IMR-90 (cell line): ENCODE measurements at places on chromosomes 12 and 14. TPM values are rescaled to one million over a fixed set of nuclear protein-coding genes. Genes with fewer than 3 reads are reported as not detected.

TGM1 gene
- 0.56 and 0.72 TPM in 2 replicates for total RNA-seq

KIF26A gene
- total RNA-seq: not detected in 2 replicates

P2RX2 gene
- total RNA-seq: not detected in 2 replicates

EPYC gene
- total RNA-seq: not detected in 2 replicates

TAS2R42 gene
- not detected in 2 replicates for total RNA-seq

C12orf50 gene
- not detected in 2 replicates for total RNA-seq

RERGL gene
- total RNA-seq: not detected in 2 replicates

MYO1A gene
- under 0.01 TPM in 1 of 2 replicates, not detected in the other for total RNA-seq

SRRM4 gene
- not detected in 2 replicates for total RNA-seq

MDGA2 gene
- total RNA-seq: not detected in 2 replicates

TAS2R14 gene
- 2.0 and 3.9 TPM in 2 replicates for total RNA-seq

ANKRD33 gene
- under 0.01 TPM in 1 of 2 replicates, not detected in the other for total RNA-seq

GPD1 gene
- total RNA-seq: 0.18 TPM in 1 of 2 replicates, not detected in the other

GRCh38 chr12:116071555-116072230 is 205.8 kb downstream of the MED13L start:
- no peak for DNase-seq

GRCh38 chr12:106114447-106115068 is 24.2 kb downstream of the NUAK1 start:
- no peak for DNase-seq

DNA sequence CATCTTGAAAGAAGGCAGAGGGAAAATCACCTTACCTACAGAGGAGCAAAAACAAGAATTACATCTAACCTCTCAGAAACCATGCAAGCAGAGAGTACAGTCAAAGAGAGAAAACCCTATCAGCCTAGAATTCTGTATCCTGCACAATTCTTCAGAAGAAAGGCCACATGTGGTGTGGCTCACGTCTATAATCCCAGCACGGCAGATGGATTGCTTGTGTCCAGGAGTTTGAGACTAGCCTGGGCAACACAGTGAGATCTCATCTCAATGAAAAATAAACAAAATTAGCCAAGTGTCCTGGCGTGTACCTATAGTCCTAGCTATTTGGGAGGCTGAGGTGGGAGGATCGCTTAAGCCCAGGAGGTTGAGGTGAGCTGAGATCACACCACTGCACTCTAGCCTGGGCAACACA is 48.2 kb downstream of the ATF7 start:
- DNase-seq: no peak

DNA sequence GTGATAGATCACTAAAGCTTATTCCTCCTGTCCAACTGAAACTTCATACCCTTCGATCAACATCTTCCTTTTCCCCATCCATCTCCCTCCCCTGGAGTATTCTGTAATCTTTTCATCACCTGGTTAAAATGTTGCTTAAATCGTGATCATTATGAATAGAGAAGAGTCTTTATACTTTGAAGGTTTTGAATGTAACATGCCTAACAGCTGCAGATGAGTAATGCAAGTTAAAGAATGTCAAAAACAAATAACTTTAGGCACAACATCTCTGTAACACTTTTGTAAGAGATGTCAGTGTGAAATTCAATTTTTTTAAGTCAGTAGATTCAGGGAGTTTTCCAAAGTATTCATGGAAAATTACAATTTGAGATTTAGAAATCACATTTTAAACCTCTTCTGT is 25.0 kb downstream of the RXYLT1 start:
- DNase-seq: peak; percentile 35

GRCh38 chr12:44775901-44776300 is 100.2 kb downstream of the NELL2 start:
- no peak for DNase-seq

GRCh38 chr14:98684468-98684867 is 587.5 kb downstream of the BCL11B start:
- no peak for DNase-seq

DNA sequence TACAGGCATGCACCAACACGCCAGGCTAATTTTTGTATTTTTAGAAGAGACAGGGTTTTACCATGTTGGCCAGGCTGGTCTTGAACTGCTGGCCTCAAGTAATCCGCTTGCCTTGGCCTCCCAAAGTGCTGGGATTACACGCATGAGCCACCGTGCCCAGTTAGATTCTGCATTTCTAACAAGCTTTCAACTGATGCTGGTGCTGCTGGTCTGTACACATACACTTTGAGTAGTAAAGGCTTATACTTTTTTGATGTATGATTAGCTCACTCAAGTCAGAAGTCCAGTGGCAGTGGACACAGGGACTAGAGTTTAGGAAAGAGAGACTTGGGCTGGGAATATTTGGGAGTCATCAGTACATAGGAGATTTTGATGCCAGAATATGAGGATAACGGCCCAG is 2.2 kb upstream of the TBC1D15 start:
- DNase-seq: no peak

- DNase-seq: no peak
Measured at GRCh38 chr12:28879379-28879778, 269.7 kb upstream of the FAR2 start.

DNA sequence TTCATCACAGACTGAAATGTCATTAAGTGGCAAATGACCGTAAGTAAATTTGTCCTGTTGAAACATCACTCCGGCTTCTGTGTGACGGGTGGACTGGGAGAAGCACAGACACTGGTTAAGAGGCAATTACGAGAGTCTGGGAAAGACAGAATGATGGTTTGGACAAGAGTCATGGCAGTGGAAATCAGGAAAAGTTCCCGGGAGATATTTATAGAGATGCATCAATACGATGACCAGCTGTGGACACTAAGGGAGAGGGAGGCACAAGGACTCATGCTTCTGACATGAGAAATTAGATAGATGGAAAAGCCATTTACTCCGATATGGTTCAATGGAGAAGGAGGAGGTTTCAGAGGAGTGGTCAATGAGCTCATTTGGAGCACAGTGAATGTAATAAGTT is 27.3 kb downstream of the CKAP4 start:
- DNase-seq: no peak

GRCh38 chr14:95034788-95035187 is 122.5 kb downstream of the DICER1 start:
- DNase-seq: no peak

DNA sequence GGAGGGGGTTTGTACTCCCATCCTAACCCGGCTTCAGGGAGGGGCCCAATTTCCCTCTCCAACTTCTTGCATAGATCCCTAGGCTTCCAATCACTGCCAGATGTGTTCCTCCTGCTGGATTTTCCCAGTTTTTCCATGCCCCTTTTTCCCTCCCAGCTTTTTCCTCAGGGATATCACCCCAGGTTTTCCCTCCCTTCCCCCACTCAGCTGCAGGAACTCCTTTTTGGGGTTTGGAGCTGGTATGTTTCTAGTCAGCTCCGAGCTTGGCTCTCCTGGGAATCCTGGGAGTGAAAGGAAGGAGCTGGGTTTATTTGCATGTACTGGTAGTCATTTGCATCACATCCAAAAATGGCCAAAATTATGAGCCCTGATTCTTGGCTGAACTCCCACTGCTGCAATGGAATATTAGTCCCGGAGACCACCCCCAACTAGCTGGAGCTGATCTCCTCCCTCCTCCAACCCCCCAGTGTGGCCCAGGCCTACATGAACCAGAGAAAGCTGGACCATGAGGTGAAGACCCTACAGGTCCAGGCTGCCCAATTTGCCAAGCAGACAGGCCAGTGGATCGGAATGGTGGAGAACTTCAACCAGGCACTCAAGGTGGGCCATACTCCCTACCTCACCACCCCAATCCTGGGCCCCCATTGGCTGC is 1.4 kb upstream of the RDH5 start:
- DNase-seq: no peak

- DNase-seq: no peak
Measured at GRCh38 chr12:130634866-130635265, 81.2 kb downstream of the RIMBP2 start.

- no peak for DNase-seq
Measured at GRCh38 chr12:46222636-46223035, 46.2 kb downstream of the SLC38A1 start.

DNA sequence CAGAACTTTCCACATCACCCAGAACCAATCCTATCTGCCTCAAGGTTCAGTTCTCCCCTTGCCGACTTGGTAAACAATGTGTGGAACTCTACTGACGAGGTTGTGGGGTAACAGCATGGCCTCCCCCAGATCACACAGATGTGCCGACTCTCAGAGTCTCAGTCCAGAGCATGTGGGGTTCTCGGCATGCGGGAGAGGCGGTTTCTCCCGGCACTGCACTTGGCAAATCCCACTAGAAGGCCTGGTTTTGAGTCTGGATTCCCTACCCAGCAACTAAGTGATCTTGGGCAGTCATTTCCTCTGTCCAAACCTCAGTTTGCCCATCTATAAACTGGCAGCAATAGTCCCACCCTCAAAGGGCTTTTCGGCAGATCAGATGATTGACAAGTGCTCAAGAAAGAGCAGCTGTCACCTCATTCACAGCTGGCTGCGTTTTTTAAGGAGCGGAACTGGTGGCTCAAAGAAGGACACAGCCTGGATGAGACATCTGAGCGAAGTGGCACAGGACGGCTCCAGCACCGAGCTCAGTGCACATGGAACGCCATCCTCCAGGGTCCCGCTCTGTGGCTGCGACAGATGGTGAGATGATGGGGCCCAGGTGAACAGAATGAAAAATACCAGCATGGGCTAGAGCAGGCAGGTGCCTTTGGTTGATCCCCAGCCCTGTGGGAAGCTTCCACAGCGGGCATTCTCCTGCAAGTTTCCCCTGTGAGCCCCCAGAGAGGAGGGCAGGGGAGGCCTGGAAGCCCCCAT is 7.3 kb downstream of the TESC start:
- no peak for DNase-seq

DNA sequence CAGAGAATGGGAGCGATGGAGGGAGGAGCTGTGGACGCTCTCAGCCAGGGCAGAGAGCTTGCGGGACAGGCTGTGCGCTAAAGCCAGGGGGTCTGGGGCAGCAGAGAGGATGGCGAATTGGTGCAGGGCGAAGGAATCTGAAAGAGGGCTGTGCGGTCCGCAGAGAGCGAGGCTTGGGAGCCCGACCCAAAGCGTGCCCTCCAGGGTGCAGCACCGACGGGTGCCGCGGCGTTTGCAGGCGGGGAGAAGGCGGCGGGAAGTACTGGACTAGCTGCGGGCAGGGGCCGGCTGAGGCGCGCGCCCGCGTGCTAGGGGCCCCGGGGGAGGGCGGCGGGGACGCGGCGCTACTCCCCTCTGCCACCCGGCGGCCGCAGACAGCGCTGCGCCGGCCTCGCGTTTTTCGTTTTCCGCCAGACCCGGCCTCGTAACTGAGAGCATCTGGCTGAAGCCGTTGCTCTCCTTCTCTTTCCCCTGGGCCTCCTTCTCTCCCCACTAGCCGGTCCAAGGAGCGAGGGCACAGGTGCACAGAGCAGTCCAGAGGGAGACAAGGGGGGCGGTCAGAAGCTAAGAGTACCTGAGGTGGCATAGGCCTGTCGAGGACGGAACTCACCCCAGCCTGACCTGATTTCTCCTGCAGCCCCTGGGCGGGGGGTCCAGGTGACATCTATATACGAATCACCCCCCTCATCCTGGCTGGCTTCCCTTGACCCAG is 24.9 kb downstream of the SLC6A12 start:
- DNase-seq: peak; percentile 45

DNA sequence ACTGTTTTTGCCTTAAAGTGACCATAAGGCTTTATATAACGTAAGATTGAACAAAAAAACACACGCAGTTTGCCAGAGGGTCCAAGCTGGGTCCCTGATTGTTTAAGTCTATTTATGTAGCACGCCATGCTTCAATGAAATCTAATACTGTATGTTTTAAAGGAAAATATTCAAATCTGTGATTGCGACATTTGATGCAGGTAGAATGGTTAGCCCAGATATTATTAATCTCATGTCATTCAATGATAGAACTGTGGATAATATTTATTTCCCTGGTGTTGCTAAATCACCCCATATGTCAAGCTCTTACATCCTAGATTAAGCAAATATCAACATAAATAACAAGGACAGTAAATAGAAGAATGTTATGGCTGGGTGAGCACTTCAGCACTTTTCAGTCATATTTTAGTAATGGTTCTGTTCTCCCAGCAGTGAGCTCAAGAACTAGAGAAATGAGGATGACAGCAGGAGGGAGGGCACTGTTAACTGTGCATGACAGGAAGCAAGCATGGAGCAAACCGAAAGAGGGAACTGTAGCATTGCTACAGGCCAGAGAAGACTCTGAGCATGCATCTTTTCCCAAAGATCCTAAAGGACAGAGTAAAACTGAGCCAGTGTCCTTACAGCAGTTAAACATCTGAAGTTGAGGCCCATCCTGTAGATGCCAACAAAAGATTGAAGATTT is 465.7 kb upstream of the MGAT4C start:
- no peak for DNase-seq

GRCh38 chr12:113855998-113856397 is 110.1 kb downstream of the RBM19 start:
- DNase-seq: no peak

DNA sequence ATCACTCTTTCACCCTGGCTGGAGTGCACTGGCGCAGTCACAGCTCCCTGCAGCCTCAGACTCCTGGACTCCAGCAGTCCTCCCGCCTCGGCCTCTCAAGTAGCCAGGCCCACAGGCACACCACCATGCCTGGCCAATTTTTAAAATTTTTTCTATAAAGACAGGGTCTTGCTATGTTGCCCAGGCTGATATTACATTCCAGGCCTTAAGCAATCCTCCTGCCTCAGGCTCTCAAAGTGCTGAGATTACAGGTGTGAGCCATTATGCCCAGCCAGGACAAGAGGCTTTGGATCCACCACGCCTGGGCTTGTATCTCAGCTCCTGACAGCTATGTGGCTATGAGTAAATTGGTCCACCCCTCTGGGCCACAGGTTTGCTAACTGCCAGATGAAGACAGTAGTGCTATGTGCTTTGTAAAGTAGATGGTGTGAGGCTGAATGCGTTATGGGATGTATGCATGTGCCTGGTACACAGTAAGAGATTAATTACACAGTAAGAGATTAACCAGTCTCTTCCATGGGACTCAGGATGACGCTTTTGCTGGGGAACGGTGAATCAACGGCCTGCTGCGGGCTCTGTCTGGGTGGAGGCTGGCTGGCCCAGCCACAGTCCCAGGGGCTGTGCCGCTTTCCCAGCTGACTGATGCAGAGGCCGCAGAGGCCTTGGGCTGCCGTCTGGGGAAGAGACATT is 53.3 kb upstream of the NCOR2 start:
- DNase-seq: peak; percentile 33

DNA sequence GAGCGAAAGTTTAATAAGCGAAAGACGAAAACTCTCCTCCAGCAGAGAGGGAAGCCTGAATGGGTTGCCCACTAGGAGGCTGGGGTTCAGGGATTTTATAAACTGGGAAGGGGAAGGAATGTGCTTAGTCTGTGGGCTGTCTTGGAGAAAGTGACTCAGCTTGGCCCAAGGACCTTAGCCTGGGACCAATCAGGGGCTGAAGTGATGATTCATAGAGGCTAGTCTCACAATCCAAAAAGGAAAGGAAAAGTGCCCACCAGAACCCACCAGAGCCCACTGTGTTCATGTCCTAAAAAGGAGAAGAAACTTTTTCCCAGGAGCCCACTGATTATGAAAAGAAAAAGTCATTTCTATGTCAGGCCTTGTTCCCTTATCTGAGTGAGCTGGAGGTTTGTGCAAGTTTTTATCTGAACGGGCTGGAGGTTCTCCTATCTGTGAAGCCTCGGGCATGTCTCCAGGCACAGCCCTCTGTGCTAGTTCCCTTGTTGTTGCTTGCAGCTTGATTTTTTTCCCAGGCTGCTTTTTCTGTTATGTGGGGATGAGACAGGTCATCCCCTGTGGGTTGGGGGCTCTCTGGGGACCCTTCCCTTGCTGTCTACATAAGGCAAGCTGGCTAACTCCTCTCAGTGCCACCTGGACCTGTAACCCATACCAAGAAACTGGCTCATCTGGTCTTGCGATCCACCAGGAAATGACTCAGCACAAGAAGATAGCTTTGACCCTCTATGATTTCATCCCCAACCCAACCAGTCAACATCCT is 8.3 kb upstream of the GOLGA5 start:
- DNase-seq: peak; percentile 91
